ENCODE measurements at places on chromosomes 7 and 10. TPM values are rescaled to one million over a fixed set of nuclear protein-coding genes. Genes with fewer than 3 reads are reported as not detected.

The SCIN gene
- not detected for total RNA-seq

The C10orf62 gene
- total RNA-seq = not detected

The TBC1D12 gene
- total RNA-seq = 0.17 TPM

The KIF11 gene
- total RNA-seq = 62.5 TPM

The SEMA4G gene
- 2.4 TPM for total RNA-seq

The EGR2 gene
- 2.8 TPM for total RNA-seq

The COBL gene
- not detected for total RNA-seq
